Endodermal cell (in vitro differentiated cells): ENCODE measurements at places on chromosomes 11 and 22. TPM values are rescaled to one million over a fixed set of nuclear protein-coding genes. Genes with fewer than 3 reads are reported as not detected.
A peak's percentile ranks its signal among the peaks of the same experiment; 100 is the strongest.

DNA sequence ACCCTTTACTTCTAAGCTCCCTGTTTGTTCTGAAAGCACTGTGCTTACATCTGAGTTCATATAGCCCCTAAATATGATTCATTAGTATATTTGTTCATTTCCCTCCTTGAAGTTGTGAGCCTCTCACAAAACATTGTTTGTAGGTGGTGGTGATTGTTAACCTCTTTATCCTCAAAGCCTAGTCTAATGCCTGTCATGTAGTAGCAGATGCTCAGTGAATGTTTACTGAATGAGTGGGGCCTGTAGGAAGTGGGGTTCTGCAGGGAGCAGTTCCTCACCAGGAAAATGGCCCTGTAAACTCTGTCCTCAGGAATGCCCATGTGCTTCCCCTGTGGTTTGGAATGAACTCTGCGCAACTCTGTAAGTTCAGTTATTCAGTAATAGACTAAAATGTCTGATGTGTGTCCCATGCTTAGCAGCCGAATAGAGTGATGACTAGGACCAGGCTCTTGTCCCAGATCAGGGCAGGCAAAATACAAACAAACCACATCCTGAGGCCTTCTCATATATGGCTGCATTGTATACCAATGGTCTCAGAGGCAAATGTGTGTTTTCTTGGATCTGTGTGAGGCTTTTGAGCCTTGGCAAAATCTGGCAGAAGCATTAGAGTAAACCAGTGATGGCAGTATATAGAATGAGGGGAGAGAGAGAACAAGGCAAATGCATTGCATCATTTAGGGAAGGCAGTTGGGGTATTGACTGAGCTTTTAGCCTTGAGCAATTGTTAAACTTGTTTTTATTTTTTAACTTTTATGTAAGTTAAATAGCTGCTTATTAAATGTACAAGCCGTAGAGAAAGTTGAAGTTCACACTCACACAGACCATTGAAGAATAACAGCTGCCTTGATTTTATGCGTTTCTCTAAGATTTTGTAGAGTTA lies 91.4 kb upstream of the BIRC3 start:
- H3K27me3 ChIP-seq, result no peaks in the 10 kb centered on the region
- no peak overlapping the region for H3K4me3 ChIP-seq
- H3K4me1 ChIP-seq, result peaks cover 4% of the 10 kb centered on the region
- H3K27ac ChIP-seq, result no peak overlapping the region
- no peak for DNase-seq
- peaks cover 85% of the 10 kb centered on the region for H3K36me3 ChIP-seq

- H3K27me3 ChIP-seq, result no peaks in the 10 kb centered on the region
- no peak overlapping the region for H3K27ac ChIP-seq
- H3K4me1 ChIP-seq, result peaks cover 18% of the 10 kb centered on the region
Measured at GRCh38 chr11:75471176-75471973, 38.4 kb upstream of the KLHL35 start.

- no peak overlapping the region for H3K4me3 ChIP-seq
- H3K27ac ChIP-seq, result no peak overlapping the region
Measured at GRCh38 chr11:112366777-112367176, 106.1 kb upstream of the PLET1 start.

DNA sequence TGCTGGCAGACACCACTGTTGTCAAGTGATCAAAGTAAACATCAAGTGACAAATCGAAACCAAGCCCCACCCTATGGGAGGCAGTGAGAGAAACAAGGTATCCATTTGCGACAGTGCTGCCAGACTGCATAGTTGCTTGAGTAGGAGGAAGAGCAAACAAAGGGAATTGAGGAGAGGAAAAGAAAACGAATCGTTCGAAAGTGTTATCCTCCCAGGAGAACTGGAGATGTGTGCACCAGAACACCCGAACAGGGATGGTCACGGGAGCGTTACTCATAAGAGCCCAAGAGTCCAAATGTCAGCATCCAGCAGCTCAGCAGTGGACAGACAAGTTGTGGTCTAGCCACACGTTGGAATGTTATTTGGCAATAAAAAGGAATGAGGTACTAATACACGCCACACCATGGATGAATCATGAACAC lies 58.4 kb upstream of the NUP50 start:
- no peaks in the 10 kb centered on the region for H3K27me3 ChIP-seq
- no peak overlapping the region for H3K27ac ChIP-seq
- H3K4me3 ChIP-seq, result no peak overlapping the region
- H3K4me1 ChIP-seq, result no peaks in the 10 kb centered on the region

DNA sequence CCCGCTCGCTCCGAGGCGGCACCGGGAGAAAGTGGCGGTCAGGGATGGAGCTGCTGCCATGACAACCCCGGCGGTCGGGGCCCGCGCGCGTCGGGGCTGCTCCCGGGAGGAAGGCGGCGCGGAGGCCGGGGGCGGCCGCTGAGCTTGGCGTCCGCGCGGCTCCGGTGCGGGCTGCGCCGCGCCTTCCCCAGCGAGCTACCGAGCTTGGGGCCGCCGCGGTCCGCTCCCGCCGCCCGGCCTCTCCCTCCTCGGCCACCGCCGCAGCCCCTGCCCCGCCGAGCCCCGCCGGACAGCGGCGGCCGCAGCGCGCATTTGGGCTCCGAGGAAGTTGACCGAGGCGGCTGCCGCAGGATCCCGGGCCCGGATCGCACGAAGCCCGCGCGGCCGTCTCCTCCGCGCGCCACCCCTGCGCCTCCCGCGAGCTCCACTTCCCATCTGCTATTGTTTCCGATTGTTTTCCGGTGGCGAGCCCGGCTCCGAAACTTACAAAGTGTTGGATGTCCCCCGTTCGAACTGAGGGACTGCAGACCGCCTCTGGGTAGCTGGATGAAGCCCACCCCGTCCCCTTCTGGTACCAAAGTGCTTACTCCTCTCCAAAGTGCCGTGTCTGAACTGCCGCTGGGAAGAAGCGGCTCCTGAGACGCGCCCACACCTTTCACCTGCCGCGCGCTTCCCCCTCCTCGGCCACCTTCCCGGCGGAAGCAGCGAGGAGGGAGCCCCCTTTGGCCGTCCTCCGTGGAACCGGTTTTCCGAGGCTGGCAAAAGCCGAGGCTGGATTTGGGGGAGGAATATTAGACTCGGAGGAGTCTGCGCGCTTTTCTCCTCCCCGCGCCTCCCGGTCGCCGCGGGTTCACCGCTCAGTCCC lies 540.3 kb downstream of the NTM start:
- peak; percentile 81 for DNase-seq
- H3K27ac ChIP-seq, result no peak overlapping the region
- H3K4me3 ChIP-seq, result peak overlapping the region; percentile 88
- peaks cover 54% of the 10 kb centered on the region for H3K27me3 ChIP-seq
- no peaks in the 10 kb centered on the region for H3K4me1 ChIP-seq
- no peaks in the 10 kb centered on the region for H3K36me3 ChIP-seq

DNA sequence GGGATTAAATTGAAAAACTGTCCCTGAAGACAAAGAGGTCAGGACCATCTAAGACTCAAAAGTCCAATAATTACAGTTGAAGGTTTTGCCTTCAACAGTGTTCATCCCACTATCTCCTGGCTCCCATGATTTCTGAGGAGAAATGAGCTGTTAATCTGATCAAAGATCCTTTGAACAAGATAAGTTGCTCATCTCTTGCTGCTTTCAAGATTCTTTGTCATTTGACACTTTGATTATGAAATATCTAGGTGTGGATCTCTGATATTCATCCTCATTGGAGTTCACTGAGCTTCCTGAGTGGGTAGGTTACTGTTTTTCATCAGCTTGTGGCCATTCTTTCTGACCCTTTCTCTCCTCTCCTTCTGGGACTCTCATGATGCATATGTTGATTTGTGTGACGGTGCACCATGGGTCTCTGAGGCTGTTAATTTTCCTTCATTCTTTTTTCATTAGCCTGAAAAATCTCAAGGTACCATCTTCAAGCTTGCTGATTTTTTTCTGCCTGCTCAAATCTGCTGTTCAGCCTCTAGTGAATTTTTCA lies 20.9 kb downstream of the PC start:
- no peak overlapping the region for H3K4me3 ChIP-seq
- no peaks in the 10 kb centered on the region for H3K4me1 ChIP-seq
- H3K36me3 ChIP-seq, result no peaks in the 10 kb centered on the region

DNA sequence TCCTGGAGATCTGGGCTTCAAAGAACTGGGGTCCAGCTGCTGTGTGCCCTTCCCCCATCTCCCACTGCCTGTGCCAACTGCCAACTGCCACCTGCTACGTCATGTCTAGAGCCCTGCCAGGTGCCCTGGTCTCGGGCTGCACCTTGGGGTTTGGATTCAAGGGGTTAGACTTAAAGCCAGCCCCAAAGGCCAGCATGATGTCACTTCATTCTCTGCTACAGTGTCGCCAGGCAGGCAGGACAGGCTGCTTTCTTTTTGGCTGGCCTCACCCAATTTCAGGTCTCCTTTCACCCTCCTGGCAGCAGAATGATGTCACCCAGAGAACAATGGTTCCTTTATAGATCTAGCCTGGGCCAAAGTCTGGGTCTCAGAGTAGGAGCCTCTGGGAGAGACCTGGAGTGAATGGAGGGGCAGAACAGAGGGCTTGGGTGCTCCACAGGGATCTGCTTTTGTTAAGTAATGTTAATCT lies 79.5 kb upstream of the CRYBB3 start:
- peak; percentile 55 for DNase-seq
- peaks cover 12% of the 10 kb centered on the region for H3K36me3 ChIP-seq
- H3K4me1 ChIP-seq, result no peaks in the 10 kb centered on the region
- peak overlapping the region; percentile 72 for H3K27ac ChIP-seq
- H3K4me3 ChIP-seq, result no peak overlapping the region

- no peak for DNase-seq
- H3K4me1 ChIP-seq, result peaks cover 4% of the 10 kb centered on the region
- no peak overlapping the region for H3K4me3 ChIP-seq
- no peak overlapping the region for H3K27ac ChIP-seq
- no peaks in the 10 kb centered on the region for H3K27me3 ChIP-seq
Measured at GRCh38 chr11:95605271-95605940, 184.2 kb downstream of the FAM76B start.

DNA sequence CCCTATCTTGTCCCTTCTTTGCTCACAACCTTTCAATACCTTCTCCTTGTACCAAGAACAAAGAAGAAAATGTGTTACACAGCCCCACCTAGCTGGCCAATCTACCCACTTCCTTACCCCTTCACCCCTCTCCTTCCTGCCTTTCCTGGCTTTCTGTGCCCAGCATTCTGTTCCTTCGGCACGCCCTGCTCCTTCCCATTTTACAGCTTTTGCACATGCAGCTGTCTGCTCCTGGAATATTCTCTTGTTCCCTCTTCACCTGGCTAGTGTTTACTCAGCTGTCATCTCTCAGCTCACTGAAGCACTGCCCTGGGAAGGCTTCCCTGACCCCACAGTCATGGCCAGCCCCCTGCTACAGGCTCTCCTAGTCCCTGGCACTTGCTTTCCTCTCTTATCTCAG lies 30.7 kb downstream of the SERPINH1 start:
- no peak overlapping the region for H3K27ac ChIP-seq
- H3K4me1 ChIP-seq, result peaks cover 13% of the 10 kb centered on the region
- no peak for DNase-seq
- H3K27me3 ChIP-seq, result no peaks in the 10 kb centered on the region
- no peaks in the 10 kb centered on the region for H3K36me3 ChIP-seq

DNA sequence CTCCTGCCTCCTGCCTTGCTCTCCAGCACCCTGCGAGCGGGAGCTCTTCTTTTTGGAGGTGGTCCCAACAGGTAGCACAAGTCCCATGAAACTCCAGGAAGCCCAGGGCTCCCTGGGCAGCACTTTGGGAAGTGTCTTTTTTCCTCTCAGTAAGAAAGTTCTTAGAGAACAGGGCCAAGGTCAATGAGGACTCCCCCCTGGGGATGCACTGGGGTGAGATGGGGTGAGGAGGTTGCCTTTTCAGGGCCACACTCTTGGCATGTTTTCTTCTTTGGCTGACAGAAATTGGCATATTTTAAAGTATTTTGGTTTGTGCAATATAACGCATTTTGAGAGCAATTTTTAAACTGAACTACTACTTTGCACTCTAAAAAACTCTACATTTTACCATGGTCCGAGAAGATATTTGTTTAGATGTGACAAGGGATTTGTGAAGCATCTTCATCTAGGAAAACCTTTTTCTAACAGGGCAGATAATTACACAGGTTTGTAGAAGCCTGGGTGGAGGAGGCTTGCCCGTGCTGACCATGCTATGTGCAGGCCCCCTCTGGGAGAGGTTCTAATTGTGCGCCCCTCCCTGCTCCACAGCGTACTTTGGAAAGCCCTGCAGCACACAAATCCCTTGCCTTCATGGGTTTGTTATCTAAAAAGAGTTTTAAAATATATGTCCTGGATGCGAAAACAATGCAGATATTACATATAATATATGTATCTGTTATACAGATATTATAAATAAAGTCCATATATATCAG lies 140.4 kb downstream of the WNT7B start:
- H3K4me1 ChIP-seq, result peaks cover 11% of the 10 kb centered on the region
- no peak for DNase-seq
- H3K4me3 ChIP-seq, result no peak overlapping the region

GRCh38 chr22:37953062-37953436 lies 352 bp downstream of the C22orf23 start:
- peak overlapping the region; percentile 99 for H3K4me3 ChIP-seq
- peaks cover 17% of the 10 kb centered on the region for H3K36me3 ChIP-seq
- no peaks in the 10 kb centered on the region for H3K4me1 ChIP-seq
- DNase-seq, result no peak
- peaks cover 4% of the 10 kb centered on the region for H3K27me3 ChIP-seq

GRCh38 chr22:19904935-19905334 lies 36.6 kb upstream of the COMT start:
- no peak for DNase-seq
- H3K27ac ChIP-seq, result no peak overlapping the region
- H3K27me3 ChIP-seq, result no peaks in the 10 kb centered on the region
- H3K4me1 ChIP-seq, result peaks cover 4% of the 10 kb centered on the region
- no peak overlapping the region for H3K4me3 ChIP-seq

- no peak overlapping the region for H3K4me3 ChIP-seq
- no peaks in the 10 kb centered on the region for H3K36me3 ChIP-seq
- H3K4me1 ChIP-seq, result peaks cover 5% of the 10 kb centered on the region
- H3K27me3 ChIP-seq, result no peaks in the 10 kb centered on the region
Measured at GRCh38 chr11:10606536-10607208, 38.2 kb upstream of the LYVE1 start.

GRCh38 chr22:50226063-50226874 lies 18.6 kb downstream of the TUBGCP6 start:
- peaks cover 7% of the 10 kb centered on the region for H3K36me3 ChIP-seq
- no peak overlapping the region for H3K4me3 ChIP-seq
- H3K27ac ChIP-seq, result no peak overlapping the region
- H3K4me1 ChIP-seq, result no peaks in the 10 kb centered on the region

The TSPAN18 gene
- total RNA-seq, result 28.0 to 35.9 TPM (median 28.6 TPM) in 3 replicates

The MMP27 gene
- not detected in 3 replicates for total RNA-seq

The WNT11 gene
- total RNA-seq, result 0.62 and 0.75 TPM in 2 replicates

The SERPIND1 gene
- not detected in 3 replicates for total RNA-seq

The SOX6 gene
- total RNA-seq, result 0.13 to 0.73 TPM (median 0.21 TPM) in 3 replicates
